Activated naive CD8-positive, alpha-beta T cell treated with anti-CD3 and anti-CD28 coated beads, Interleukin-2, amount 50 U/mL, for 24 hours (primary cell): ENCODE measurements at places on chromosomes 6 and 20.
A peak's percentile ranks its signal among the peaks of the same experiment; 100 is the strongest.

DNA sequence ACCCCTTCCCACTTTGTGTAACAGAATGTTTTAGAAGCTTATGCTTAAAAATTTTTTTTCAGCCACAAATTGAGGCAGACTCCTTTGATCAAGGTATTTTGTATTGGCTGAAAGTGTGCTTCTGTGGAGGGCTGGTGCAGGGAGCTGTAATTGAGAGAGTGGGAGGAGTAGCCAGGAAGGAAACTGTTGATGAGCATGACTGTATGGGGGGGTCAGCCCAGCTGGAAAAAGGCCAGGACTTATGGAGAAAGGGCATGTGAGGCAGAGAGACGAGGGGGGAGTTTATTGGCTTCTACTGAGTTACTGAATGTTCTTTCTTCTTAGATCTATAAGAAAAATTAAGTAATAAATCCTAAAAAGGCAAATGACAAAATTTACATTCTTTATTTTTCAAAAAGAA, 13.4 kb downstream of the RFPL4B start:
- no peak for DNase-seq

GRCh38 chr6:125750692-125751333, 1.4 kb downstream of the HEY2 start:
- no peak for DNase-seq

- no peak for DNase-seq
Observed at GRCh38 chr6:21157186-21157929, 436.2 kb upstream of the SOX4 start.

GRCh38 chr6:121544691-121545090, 109.2 kb downstream of the GJA1 start:
- no peak for DNase-seq

DNA sequence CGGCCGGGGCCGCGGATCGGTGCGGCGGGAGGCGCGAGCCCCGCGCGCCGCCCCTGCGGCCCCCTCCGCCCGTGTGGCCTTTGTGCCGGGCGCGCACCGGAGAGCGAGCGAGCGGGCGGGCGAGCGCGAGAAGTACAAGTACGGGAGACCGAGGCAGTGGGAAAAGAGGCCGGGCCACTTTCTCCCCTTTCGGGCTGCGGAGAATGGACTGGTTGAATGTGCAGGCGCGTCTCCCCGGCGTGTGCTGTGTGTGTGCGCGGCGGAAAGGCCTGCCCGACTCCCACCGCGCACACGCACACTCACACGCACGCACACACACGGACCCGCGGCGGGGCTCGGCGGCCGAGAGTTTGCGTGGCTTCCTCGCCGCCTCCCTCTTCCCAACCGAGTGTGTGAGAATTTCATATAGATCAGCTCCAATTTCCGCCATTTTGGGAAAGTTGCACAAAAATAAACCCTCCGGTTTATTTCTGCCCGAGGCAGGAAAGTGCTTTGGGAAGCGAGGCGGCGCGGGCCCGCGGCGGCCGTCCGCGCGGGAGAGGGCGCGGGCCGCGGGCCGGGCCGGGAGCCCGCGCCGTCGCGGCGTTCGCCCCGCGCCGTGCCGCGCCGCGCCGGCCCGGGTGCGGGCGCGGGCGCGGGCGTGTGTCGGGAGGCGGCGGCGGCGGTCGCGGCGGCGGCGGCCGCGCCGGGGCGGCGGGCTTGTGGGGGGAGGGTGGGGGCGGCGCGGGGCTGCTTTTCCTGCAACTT, 1.1 kb downstream of the L3MBTL3 start:
- DNase-seq = peak; percentile 34

DNA sequence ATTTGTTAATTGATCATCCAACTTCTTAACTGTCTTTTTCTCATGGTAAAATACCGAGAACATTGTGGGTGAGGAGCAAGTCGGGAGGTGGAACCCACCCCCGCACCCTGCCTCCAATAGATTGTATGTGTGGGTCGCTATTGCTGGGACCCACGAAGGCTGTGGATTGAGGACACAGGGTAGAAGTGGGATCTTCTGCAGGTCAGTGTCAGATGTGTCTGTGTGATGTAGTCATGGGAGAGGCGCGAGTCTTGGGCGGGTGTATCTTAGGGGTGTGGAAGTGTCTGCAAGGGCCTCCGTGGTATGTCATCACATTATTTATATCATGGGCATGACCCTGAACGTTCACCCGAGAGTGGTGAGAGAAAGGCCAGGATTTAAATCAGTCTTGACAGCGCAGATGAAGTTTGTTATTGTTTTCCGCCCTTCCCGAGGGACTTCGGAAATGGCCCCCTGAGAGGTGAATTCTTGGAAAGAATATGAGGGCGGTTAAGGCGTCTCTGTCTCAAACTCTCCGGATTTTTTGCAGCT, 472 bp upstream of the PAQR8 start:
- peak; percentile 17 for DNase-seq

GRCh38 chr20:15653396-15654207, 919.6 kb downstream of the KIF16B start:
- no peak for DNase-seq

DNA sequence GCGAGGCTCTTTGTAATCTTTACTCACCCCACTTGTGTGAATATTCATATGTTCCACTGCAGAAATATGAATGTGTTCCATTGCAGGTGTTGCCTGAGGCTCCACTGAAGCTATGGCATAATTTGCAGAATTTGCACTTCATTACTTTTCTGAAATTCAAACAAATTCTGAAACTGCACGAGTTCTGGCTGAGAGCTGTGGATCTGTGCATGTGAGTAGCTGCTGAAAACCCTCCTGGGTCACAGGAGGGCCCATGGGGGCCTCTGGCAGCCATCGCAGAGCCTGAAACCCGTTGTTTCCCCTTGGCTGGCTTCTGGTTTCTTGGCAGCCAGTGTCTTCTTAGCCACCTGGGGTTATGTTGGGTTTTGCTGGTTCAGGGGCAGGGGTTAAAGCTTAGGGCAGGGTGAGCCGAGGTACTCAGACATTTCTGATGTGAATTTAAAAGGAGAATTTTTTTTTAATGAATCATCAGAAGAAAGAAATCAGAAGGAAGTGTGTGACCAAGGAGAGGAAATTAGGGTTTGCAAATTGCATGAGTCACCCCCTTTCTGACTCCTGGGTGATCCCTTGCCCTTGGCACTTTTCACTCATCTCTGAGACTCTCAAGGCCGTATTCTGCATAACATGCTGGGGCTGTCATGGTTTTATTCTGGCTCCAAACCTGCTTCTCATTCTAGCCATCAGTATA, 40.6 kb downstream of the TOX2 start:
- peak; percentile 53 for DNase-seq

- no peak for DNase-seq
Observed at GRCh38 chr6:120700001-120700400, 634.3 kb downstream of the TBC1D32 start.

DNA sequence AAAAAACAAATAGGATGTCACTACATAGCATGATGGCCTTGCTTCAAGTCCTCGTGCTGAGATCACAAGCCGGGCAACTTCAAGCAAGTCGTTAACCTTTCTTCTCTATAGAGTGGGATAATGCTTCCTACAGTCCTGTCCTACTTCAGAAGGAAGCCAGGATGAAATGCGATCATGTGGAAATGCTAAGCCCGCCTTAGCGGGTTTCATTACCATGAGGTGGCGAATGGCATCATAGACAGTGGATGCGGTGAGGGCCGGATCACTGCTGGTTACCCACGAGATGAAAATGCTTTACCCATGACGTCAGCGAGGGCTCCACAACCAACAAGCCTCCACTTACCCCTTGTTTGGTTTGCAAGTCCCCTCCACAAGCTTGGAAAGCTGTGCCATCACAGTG, 206.4 kb downstream of the TBXT start:
- DNase-seq = no peak
